Endothelial cell (in vitro differentiated cells): ENCODE measurements at places on chromosomes 12 and 14.

DNA sequence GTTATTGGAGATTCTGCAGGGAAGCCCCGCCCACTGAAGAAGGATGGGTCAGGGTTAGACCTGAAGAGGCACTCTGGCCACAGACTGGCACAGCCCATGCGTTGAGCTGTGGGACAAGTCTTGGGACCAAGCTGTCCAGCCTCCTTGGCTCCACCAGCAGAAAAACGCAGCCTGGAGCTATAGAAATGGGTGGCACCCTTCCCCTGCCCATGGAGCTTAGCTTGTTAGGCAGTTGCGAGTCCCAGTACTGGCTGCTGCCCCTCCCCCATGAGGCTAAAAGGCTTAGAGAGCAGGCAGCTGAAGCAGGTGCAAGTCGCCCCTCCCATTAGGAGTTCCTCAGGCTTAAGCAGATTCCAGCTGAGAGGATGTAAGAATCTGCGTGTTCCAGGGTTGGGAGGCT lies 1124.0 kb upstream of the TMEM132C start:
- no peak for DNase-seq

DNA sequence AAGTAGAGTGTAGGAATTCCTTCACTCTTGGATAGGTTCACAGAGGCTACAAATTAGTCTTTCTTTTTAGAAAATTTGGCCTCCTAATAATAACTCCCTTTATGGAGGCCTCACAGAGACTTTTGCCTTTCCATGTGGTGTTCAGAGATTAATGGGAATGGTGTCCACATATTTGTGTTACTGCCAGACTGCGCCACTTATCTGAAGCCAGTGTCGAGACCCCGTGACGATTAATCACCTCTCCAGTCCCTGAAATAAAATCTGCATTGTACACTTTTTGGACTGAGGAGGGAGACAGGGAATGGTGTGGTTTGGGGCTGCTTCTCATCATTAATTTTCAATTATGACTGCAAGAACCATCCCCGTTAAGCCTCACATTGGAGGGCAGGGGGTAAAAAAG lies 980.5 kb downstream of the FLRT2 start:
- DNase-seq = no peak

DNA sequence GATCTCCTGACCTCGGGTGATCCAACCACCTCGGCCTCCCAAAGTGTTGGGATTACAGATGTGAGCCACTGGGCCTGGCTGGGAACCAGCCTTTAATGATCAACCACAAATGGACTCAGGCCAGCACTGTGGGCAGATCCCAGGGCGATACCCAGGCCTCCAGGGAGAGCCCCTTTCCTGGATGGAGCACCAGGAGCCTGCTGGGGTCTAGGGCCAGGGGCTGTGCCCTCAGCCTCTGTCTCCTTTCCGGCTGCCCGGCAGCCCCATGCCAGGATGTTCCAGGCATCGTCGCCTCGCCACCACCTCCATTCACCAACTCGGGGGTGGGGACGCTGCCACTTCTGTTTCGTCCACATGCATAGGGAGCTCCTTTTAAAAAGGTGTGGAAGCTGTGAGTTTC lies 2.3 kb downstream of the ADGRD1 start:
- no peak for DNase-seq

DNA sequence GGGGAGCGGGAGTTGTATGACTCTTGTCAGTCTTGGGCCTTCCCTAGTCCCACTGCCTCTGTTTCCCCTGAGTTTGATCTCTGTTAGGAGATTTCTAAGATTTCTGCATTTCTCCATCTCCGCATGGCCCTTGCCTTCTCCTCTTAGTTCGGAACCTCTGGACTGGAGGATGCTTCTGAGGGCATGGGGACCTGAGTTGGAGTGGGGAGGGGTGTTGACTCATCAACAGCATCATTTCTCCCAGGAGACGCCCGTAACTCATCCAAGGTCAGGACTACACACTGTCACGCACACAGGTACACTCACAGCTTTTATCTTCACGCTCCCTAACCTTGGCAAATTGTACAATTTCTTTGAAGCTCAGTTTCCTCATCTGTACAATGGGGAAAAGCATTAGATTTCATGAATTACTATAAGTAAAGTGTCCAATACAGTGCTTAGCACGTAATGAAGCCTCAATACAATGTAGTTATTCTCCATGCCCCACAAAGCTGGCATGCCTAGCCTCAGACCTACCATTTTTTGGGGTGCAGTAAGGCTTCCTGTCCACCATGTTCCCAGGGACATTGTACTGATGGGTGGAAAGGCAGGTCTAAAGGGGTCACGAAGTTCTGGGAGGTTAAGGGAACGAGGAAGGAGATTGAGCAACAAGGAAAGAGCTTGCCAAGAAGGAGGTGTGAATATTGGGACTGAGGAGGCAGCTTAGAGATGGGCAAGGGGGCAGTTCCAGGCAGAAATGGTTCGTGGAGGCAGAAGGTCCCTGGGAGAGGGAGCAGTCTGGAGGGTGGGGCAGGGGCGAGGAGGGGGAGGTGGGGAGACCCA lies 600 bp upstream of the LAG3 start:
- no peak for DNase-seq

- no peak for DNase-seq
These were observed 205.7 kb downstream of the ITPR2 start for GRCh38 chr12:26627335-26627734.

DNA sequence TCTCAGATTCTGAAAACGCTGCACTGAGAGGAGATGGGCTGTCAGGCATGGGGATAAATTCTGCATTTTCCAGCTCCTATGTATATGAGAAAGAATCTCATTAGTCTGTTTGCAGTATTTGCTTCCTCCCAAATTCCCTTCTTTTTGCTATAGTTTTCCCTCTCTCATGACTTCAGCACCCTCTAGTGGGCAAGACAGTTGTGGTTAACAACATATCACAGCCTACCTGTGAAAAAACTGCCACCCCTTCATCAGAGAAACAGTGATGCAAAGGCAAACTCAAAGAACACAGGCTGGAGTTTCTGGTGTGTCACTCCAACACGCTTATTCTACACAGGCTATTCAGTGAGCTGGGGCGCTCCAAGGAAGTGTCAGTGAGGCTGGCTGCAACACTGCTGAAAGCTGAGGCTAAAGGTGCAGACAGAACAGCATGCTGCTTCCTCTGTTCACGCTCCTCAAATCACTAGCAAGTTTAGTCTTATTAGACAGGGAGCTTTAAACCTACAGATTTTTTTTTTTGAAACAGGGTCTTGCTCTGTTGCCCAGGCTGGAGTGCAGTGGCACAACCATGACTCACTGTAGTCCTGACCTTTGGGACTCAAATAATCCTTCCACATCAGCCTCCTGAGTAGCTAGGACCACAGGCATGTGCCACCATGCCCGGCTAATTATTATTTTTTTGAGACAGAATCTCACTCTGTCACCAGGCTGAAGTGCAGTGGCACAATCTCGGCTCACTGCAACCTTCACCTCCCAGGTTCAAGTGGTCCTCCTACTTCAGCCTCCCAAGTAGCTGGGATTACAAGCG lies 19.3 kb downstream of the ZC2HC1C start:
- peak; percentile 62 for DNase-seq

DNA sequence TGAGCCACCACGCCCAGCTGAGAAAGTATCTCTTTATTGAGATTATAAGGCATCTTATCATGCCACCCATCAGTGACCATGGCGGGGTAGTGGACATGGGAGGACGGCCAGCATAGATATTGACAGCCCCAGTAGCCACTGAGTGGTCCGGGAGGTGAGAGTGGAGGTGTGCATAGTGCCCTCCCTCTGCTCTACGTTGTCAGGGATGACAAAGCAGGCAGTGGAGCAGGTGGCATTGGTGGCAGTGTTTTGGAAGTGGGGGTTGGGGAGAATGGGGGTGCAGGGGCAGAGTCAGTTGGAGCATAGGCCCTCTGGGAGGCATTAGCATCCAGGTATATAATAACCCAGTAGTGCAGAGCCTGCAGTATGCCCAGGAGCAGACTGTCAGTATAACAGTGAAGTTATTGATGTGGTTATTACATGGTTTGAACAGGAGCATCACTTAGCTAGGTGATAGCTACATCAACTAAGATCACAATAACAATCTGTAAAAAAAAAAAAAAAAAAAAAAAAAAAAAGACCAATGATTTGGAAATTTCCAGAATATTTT lies 41.1 kb downstream of the GNG2 start:
- no peak for DNase-seq

DNA sequence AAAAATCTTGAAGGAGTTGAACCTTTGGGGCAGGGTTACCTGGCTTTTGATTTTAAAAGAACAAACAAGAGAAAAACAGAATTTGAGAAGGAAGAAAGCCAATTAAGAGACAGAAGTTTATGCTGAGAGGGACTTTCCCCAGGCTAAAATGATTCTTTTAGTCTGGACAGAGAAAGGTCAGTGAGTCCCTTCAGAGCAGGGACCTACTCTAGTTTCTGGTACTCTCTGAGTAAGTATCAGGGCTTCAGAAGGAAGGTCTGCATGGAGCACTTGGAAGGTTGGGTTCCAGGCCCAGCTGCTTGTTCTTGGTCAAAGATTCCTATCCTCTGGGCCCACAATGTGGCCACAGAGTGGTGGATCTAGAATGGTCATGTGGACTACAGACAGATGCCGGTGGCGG lies 59.6 kb downstream of the KLRG1 start:
- no peak for DNase-seq

DNA sequence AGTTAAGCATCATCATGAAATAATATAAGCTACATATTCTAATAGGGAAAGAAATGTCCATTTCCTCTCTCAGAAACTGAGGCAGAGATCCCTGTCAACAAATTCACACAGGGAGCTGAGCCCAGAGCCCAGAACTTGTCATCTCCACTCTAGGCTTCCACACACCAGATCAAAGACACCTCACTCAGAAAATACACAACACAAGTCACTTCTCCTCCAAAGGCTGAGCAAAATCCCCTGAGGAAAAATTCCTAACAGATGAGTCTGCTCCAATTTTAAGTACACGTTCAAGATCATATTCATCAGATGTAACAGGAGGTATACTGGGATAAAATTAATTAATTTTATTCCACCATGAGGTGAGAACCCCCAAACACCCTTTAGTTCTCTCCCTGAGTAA lies 227.3 kb downstream of the DPF3 start:
- no peak for DNase-seq

DNA sequence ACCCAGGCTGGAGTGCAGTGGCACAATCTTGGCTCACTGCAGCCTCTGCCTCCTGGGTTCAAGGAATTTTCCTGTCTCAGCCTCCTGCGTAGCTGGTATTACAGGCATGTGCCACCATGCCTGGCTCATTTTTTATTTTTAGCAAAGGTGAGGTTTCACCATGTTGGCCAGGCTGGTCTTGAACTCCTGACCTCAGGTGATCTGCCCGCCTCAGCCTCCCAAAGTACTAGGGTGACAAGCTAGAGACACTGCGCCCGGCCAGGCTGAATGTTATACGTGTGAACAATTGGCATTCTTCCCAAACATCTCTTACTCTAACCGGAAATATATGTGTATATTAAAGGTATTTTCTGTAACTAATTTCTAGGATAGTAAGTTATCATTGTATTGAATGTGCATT lies 13.2 kb upstream of the LIMA1 start:
- no peak for DNase-seq

DNA sequence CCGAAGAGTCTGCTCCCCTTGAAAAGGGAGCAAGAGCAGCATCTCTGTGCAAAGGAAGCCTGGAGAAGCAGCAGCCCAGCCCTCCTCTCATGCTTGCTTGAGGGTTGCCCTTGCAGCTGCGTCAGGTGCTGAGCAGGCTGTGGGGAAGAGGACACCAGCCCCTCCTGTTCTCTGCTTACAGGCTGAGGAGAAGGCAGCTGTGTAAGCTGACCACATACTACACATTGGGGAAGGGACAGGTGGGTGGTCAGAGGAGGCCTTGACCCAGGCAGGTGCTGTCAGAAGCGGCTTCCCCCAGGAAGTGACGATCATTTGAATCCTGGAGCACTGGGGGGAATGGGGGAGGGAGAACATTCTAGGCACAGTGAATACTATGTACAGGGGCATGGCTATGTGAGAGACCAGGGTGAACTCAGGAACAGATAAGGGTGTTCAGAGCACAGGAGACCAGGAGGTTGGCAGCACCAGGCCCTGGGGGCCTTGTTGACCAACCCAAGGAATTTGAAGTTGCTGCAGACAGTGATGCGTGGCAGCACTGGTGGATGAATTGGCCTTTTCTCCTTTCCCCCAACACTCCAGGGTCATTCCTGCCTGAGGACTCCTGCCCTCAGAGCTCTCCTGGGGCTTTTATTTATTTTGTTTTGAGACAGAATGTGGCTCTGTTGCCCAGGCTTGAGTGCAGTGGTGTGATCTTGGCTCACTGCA lies 2.7 kb upstream of the KLC1 start:
- DNase-seq = no peak

GRCh38 chr14:20434701-20435581 lies 1.0 kb downstream of the KLHL33 start:
- peak; percentile 7 for DNase-seq

GRCh38 chr14:69600304-69600891 lies 11.0 kb upstream of the SUSD6 start:
- no peak for DNase-seq

- no peak for DNase-seq
These were observed 2.1 kb downstream of the IFI27 start for GRCh38 chr14:94112513-94113063.

GRCh38 chr12:12720052-12720451 lies 2.9 kb downstream of the CDKN1B start:
- no peak for DNase-seq

DNA sequence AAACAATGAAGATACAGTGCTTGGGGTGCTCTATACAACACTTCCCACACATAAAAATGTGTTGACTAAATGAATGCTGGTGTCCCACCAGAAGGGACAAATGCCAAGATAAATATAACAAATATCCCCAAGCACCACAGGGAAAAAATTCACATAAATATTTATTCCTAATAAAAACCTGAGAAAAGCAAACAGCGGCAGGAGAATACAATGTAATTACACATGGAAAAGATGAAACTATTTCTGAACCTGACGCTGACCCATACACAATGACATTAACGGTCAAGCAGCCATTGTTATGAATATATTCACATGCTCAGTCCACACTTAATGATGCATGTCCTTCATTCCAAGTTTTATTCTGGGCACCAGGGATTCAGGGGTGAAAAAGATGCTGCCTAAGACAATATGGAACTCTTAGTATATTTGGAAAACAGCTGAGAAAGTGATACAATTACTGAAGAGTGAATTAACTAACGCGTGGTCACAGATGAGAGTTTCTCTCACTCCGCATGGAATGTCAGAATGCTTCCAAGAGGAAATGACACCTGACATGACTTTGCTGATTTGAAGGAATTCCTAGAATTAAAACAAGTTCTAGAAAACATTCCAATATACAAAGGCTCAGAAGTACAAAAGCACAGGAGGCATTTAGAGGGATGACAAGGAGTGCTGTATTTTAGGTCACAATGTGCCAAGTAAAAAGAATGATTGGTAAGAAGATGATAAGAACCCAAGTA lies 27.9 kb upstream of the PTPRR start:
- no peak for DNase-seq

- DNase-seq = no peak
These were observed 317.3 kb upstream of the GARIN6 start for GRCh38 chr12:99330216-99330615.
